ENCODE measurements at places on chromosomes 5 and 9. TPM values are rescaled to one million over a fixed set of nuclear protein-coding genes. Genes with fewer than 3 reads are reported as not detected.

The OR1Q1 gene
- not detected for total RNA-seq

The KIF24 gene
- 5.3 TPM for total RNA-seq

The CCNJL gene
- not detected for total RNA-seq

The KIF4B gene
- total RNA-seq: 0.07 TPM

The PCDHB15 gene
- not detected for total RNA-seq

The PPIC gene
- total RNA-seq: not detected

The AUH gene
- 28.5 TPM for total RNA-seq

The DPYSL3 gene
- 0.20 TPM for total RNA-seq

The RGMB gene
- total RNA-seq: 0.37 TPM

The IL4 gene
- total RNA-seq: 12.7 TPM

The HSDL2 gene
- total RNA-seq: 22.1 TPM

The EIF4E1B gene
- not detected for total RNA-seq

The IL33 gene
- not detected for total RNA-seq

The CD274 gene
- 42.6 TPM for total RNA-seq

The CD180 gene
- 2.1 TPM for total RNA-seq

The SIT1 gene
- total RNA-seq: 218 TPM

The CDC37L1 gene
- 12.4 TPM for total RNA-seq

The PCDHA9 gene
- total RNA-seq: not detected

The LOX gene
- not detected for total RNA-seq

The ARID3C gene
- 0.49 TPM for total RNA-seq

The TAS2R1 gene
- total RNA-seq: not detected

The DROSHA gene
- 82.5 TPM for total RNA-seq

The COL23A1 gene
- total RNA-seq: not detected

The ASB6 gene
- total RNA-seq: 27.9 TPM

The DBH gene
- not detected for total RNA-seq

The SMIM33 gene
- total RNA-seq: 0.54 TPM

The TRIM32 gene
- total RNA-seq: 20.5 TPM

The CFAP77 gene
- total RNA-seq: not detected

All from T-helper 1 cell treated with Interleukin-12 subunit alpha and Interleukin-12 subunit beta and Interleukin-4 antibody, amounts not matched to agents 30 ng/mL and 1 ng/mL, for 36 hours (primary cell).